ENCODE measurements at places on chromosomes 7 and 10.

- no peak for DNase-seq
Observed at GRCh38 chr7:17140406-17140805, 158.0 kb upstream of the AHR start.

- DNase-seq, result no peak
Observed at GRCh38 chr10:116836083-116836482, 13.2 kb upstream of the ENO4 start.

- DNase-seq, result no peak
Observed at GRCh38 chr7:108294595-108294994, 161.6 kb downstream of the NRCAM start.

DNA sequence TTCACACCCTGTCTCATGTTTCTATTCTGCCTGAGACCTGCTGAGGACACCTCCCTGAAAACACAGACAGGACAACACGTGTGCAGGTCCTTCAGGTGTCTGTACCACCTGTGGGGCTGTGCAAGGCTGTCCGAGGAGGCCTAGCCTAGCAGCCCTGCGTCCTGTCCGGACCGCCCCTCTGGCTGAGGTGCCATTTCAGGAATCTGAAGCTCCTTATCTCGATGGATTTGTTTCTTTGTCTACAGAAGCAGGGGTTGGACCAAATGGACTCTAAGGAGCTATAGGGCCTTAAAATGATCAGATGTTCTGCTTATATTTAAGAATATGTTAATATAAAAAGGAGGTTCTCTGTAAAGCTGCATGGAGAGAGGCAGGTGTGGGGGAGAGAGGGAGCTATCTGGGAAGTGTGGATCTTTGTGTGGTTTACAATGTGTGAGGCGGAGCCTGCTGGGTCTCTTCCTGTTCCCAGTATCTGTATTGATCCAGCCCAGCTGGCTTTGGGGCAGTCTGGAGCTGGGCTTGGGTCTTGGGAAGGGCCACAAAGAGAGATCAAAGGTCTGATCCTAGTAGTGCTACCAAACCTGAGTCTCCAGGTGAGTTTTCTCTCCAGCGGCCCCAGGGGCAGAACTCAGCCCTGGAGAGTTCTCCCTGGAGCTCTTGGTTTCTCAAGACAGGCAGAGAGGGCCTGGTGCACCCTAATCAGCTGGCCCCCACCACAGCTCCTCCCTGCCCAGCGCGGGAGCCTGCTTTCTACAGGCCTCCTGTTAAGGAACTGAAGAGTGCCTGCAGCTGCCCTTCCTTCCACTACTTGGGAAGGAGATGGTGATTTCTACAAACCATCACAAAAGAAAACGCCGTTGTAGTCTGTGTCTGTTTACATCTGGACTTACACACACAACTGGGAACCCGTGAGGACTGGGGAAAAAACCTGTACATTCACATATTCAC is 3.4 kb upstream of the MNX1 start:
- DNase-seq, result no peak

GRCh38 chr7:4233146-4233545 is 448.9 kb upstream of the FOXK1 start:
- DNase-seq, result no peak

- DNase-seq, result no peak
Observed at GRCh38 chr7:89772276-89772675, 382.0 kb upstream of the STEAP1 start.

DNA sequence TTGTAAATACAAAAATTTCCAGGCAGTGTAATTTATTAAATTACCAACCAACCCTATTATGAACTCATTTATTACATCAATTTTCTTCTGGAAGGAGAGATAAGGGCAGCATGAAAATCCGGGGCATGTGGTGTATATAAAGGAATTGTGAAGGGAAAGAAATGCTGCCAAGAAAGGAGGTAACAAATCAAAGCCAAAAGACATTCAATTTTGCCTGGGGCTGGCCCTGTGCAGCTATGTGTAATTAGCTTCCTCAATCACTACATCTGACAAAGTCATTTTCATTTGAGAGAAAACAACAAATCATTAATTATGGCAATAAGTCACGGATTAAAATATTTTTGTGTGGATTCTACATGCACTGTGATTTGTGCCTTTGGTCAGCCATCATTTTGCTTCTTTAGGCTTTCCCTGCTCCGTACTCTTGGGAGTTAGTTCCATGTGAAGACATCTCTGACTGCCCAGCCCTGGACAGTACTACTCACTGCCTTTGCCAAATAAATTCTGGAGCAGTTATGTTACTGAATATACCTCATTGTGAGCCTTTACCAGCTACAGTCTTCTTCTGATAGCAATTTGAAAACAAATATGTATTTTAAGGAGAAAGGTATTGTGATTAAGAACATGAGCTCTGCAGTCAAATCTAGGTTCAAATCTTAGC is 191.7 kb downstream of the RELN start:
- no peak for DNase-seq

GRCh38 chr7:80932536-80932935 is 13.7 kb upstream of the SEMA3C start:
- DNase-seq, result no peak

- DNase-seq, result no peak
Observed at GRCh38 chr7:27158436-27159265, 2.2 kb upstream of the HOXA7 start.

GRCh38 chr10:6535156-6535764 is 44.8 kb downstream of the PRKCQ start:
- no peak for DNase-seq

DNA sequence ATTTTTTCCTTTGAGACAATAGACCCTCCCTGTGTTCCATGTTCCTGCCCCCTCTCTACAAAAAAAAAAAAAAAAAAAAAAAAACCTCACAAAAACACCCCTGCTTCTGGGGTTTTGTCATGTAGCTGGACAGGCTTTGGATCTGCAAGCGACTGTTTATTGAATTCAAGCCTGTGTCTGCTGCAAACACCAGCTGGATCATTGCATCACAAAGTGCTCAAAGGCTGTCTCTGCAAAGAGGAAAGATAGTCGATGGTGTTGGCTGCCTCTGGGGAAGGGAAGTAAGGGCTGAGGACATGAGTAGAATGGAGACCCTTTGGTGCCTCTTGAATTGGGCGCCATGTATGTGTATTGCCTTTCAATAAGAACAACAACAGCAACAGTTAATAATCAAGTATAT is 471.2 kb downstream of the PLXNA4 start:
- DNase-seq, result no peak

- DNase-seq, result no peak
Observed at GRCh38 chr7:89837515-89837914, 316.8 kb upstream of the STEAP1 start.

- no peak for DNase-seq
Observed at GRCh38 chr10:95508730-95509129, 52.4 kb downstream of the SORBS1 start.

- DNase-seq, result no peak
Observed at GRCh38 chr10:128049226-128050120, 76.8 kb downstream of the MKI67 start.

- no peak for DNase-seq
Observed at GRCh38 chr7:91789558-91789957, 90.9 kb downstream of the MTERF1 start.

DNA sequence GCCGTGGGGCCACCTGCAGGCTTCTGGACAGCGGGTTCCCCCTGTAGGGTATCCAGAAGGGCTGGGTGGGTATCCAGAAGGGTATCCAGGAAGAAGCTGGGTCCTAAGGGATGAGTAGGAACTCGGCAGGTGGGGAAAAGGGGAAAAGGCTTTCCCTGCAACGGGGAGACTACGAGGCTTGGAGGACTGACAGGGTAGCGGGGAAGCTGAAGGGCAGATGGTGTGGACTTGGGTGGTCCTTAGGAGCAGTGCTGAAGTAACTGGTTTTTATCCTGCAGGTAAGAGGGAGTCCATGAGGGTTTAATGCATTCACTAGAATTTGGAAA is 525 bp downstream of the UBE2D4 start:
- DNase-seq, result no peak

GRCh38 chr7:28176645-28177044 is 4.0 kb downstream of the JAZF1 start:
- no peak for DNase-seq

- DNase-seq, result no peak
Observed at GRCh38 chr10:6045314-6045848, 16.8 kb downstream of the IL2RA start.

DNA sequence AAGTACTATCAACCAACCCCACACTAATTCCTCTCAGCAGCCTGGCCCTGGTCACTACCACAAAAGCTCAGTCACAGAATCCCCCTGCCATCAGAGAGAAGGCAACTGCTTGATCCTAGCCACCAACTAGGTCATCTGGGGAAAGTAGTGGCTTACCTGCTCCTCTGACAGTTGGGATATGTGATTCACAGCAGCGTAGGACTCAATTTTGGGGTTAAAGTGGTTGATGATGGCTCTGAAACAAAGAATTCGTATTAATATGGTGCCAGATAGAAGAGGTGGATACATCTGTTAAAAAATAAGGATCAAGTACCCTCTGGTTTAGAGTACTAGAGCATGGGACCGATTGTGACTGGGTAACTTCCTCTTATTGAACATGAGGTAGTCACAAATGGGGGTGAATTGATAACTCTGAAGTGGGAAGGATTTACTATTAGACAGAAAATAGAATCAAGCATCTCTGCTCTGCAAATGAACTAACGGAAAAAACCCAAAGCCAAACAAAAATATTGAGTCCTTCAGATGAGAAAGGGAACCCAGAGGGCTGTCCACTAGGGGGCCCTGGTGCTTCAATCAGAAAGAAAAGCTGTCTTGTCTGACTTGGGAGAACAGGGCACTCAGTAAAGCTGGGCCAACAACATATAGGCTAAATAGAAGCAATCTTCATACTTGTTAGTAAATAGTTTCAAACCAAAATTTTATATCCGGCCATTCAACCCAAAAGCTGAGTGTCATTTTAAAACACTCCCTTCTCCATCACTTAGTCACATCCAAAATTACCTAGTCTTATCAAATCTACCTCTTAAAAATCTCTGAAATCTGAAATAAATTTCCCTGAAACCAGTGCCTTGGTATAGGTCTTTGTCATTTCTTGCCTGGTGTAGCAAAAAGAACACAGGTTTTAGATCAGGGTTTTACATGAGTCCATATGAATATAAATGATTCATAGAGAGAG is 45.9 kb upstream of the KCNIP2 start:
- DNase-seq, result peak; percentile 69

DNA sequence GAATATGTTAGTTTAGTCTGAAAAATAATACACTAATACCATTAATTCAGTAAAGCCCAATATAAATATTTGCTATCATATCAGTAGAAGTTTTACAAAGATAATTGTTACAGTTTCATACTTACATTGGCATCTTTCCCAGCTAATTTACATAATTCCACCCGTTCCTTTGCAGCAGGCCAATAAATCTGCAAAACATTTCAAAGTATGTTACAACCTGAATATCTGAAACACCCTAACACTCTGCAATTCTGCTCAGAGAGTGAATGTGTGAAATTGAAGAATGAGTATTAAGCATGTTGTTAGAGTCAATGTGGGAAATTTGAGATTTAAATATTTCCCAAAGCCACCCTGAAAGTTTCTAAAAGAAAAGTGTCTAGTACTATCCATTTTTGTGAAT is 105.5 kb downstream of the SEMA3D start:
- DNase-seq, result no peak

- peak; percentile 7 for DNase-seq
Observed at GRCh38 chr7:151560243-151560642, 40.5 kb upstream of the RHEB start.

GRCh38 chr7:5559576-5560240 is 136.1 kb upstream of the TNRC18 start:
- DNase-seq, result no peak

DNA sequence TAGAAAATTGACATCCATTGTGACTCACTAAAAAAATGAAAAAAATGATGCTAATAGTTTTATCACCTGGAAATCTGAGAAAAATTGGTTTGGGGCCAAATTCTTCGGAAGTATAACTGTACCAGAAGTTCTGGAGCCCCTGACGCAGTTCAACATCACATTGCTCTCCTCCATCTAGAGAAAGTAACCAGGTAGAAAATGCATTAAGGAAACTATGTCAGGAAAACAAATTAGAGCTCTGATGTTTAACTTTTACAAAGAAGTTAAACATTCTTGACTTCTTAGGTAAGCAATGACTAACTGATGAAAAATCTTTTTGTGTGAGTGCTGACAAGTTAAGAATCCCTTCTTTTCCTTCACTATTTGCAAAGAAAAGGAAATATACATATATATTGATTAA is 61.1 kb upstream of the TMEM196 start:
- DNase-seq, result no peak

DNA sequence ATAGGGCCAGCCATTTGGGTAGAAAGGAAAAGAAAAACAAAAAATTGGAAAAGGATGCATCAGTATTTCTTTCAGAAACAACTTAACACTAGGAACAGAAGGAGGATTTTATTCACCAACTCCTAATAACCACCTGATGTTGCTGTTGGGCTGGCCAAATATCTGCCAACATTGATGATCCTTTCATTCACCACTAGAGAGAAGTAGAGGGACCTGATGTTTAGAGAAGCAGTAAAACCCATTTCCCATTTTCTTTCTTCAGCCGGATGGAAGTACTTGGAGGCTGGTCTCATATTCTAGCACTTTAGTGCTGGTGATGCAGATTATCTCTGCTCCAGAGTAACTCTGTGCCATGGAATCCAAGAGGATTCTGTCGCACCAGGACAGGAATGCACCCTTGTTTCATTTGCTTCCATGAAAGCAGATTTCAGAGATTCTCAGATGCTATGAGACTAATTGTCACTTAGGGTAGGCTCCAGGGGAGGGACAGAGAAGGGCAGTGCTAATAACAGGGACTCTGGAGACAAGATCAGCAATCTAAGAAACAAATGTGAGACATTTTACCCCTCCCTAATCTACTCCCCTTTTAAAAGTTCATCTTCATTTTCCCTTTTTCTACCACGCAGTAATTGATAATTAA is 3.1 kb downstream of the KLLN start:
- peak; percentile 77 for DNase-seq

GRCh38 chr10:30929901-30930520 is 101.7 kb downstream of the ZNF438 start:
- DNase-seq, result no peak

- DNase-seq, result no peak
Observed at GRCh38 chr10:131746785-131747184, 154.0 kb upstream of the PPP2R2D start.

GRCh38 chr10:73433538-73433867 is at the start of gene MSS51:
TSS of gene MSS51 (minus strand) at chr10:73433561. CDS start at chr10:73428284, 5,277 bp downstream.
- DNase-seq, result no peak

DNA sequence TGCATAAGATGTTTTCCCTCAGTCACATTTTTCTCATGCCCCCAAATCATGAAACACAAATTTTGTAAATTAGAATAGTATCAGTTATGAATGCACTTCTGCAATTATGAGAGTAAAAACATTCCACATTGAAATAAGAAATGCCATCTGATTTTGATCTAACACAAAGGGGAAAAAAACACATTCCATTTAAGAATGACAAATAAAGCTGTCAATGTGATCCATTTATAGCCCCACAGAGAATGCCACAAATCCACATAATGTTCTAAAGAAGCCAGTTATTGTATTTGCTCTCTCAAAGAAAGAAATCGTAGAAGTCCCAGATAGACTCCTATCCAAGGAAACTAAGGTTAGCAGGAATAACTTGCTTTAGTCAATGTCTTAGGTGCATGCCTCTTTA is 48.7 kb upstream of the RHOBTB1 start:
- no peak for DNase-seq

GRCh38 chr10:88920986-88921593 is 31.5 kb downstream of the ACTA2 start:
- no peak for DNase-seq
